Neural progenitor cell (in vitro differentiated cells): ENCODE measurements at places on chromosomes 4 and X. TPM values are rescaled to one million over a fixed set of nuclear protein-coding genes. Genes with fewer than 3 reads are reported as not detected.

FGF5 gene
- total RNA-seq, result not detected in 2 replicates

FAM133A gene
- 1.2 and 2.2 TPM in 2 replicates for total RNA-seq

SYP gene
- 0.07 and 0.62 TPM in 2 replicates for total RNA-seq

GPM6B gene
- 49.6 and 69.2 TPM in 2 replicates for total RNA-seq

NEIL3 gene
- 21.3 and 26.3 TPM in 2 replicates for total RNA-seq

ZNF157 gene
- 0.47 and 1.4 TPM in 2 replicates for total RNA-seq

GRCh38 chr4:7417639-7418038 is 17.1 kb downstream of the PSAPL1 start:
- DNase-seq, result no peak

DNA sequence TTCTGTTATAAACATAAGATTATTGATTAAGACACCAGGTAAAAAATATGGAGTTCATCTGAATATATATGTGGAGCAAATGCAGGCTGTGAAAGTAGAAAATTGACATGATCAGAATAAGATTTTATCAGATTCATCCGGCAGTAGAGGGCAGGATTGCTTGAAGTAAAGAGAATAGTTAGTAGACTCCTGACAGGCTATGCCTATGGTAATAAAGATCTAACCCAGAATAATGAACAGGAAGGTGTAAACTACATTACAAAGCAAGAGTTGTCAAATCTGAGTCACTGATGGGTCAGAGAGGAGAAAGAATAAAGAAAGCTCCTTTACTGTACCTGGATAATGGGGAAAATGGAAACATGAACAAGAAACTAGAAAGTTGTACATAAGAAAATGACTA is 20.8 kb upstream of the TMEM184C start:
- DNase-seq, result no peak

GRCh38 chr4:184104419-184105101 is 113.1 kb downstream of the ENPP6 start:
- DNase-seq, result no peak

DNA sequence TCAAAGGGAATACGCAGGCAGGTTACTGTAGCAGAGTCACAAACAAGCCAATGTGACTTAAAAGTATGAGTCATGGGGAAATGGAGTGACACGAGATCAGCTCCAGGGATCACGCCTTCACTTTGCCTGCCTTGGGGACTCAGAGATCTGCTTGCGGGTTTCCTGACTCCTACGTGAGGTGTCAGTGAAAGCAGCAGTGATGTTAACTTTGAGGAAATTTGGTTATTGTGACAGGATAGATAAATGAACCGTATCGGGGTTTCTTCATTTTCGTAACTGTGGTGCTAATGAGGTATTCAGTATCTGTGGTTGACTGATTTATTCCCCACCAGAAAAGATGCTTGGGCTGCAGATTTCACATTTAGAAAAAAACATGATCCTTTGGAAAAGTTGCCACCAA is 383.3 kb upstream of the ZFP42 start:
- DNase-seq, result no peak

GRCh38 chrX:20015945-20016615 is 25.2 kb upstream of the BCLAF3 start:
- DNase-seq, result no peak

GRCh38 chrX:47232197-47232802 is 509 bp upstream of the USP11 start:
- no peak for DNase-seq

GRCh38 chrX:131271274-131271673 is 17.8 kb downstream of the IGSF1 start:
- DNase-seq, result no peak
